Activated T-cell treated with anti-CD3 and anti-CD28 coated beads, Interleukin-2, amount 50 U/mL, for 72 hours (primary cell): ENCODE measurements at places on chromosomes 16 and 17.

- H3K4me1 ChIP-seq = peaks cover 18% of the 10 kb centered on the region
- H3K27me3 ChIP-seq = no peaks in the 10 kb centered on the region
- H3K27ac ChIP-seq = no peak overlapping the region
- peaks cover 6% of the 10 kb centered on the region for H3K36me3 ChIP-seq
Observed at GRCh38 chr16:58118801-58119508, 10.2 kb downstream of the CFAP20 start.

- H3K4me1 ChIP-seq = peaks cover 46% of the 10 kb centered on the region
- no peaks in the 10 kb centered on the region for H3K27me3 ChIP-seq
- DNase-seq = no peak
- peak overlapping the region; percentile 97 for H3K4me3 ChIP-seq
- H3K36me3 ChIP-seq = peaks cover 32% of the 10 kb centered on the region
- peak overlapping the region; percentile 84 for H3K27ac ChIP-seq
Observed at GRCh38 chr16:1961651-1962067, 2.3 kb downstream of the NDUFB10 start.

- no peak for DNase-seq
- no peak overlapping the region for H3K27ac ChIP-seq
- no peaks in the 10 kb centered on the region for H3K36me3 ChIP-seq
- H3K4me1 ChIP-seq = no peaks in the 10 kb centered on the region
Observed at GRCh38 chr17:35998018-35998545, 3.3 kb downstream of the CCL15 start.

DNA sequence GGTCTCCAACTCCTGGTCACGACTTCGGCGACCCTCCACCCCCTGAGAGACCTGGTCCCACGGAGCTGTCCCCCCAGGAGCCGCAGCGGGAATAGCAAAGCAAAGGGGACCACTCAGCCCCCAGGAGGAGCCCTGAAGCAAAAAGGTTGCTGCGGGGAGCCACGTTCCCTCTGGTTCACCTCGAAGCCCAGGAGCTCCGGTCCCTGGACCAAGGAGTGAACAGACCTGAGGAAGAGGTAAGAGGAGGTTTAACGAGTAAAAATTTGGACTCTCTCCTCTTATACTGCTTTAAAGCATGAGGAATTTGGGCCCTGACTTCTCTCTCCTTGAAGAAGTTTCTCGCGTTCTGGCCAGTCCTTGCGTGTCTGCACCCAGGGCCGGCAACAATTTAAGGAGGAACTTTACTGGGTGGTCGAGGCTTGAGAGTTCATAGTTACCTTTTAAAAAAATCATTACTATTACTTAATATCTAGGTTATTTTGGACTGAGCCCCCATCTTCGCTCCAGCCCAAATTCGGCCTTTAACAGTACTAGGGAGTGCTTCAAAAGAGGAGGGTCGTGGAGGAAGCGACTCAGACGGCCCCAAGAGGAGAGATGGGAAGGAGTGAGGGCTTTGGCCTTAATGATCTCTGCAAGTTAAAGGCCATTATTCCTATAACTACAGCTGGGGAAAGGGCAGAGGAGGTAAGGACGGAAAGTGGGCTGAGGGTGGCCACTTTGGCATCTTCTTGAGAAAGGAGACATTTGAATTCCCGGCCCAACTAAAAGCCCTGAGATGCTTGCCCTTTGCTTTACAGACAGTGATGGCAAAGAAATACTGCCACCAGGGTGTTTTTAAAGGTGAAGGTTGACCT lies 16.9 kb upstream of the HOXB9 start:
- peaks cover 93% of the 10 kb centered on the region for H3K27me3 ChIP-seq
- DNase-seq = no peak
- no peak overlapping the region for H3K4me3 ChIP-seq
- no peak overlapping the region for H3K27ac ChIP-seq
- H3K36me3 ChIP-seq = no peaks in the 10 kb centered on the region
- peaks cover 37% of the 10 kb centered on the region for H3K4me1 ChIP-seq

GRCh38 chr17:8709006-8709405 lies 35.6 kb downstream of the CCDC42 start:
- H3K4me1 ChIP-seq = no peaks in the 10 kb centered on the region
- H3K4me3 ChIP-seq = no peak overlapping the region
- H3K27me3 ChIP-seq = peaks cover 28% of the 10 kb centered on the region
- H3K27ac ChIP-seq = no peak overlapping the region

- H3K4me1 ChIP-seq = peaks cover 9% of the 10 kb centered on the region
- peaks cover 7% of the 10 kb centered on the region for H3K36me3 ChIP-seq
- no peak overlapping the region for H3K4me3 ChIP-seq
- H3K27me3 ChIP-seq = no peaks in the 10 kb centered on the region
Observed at GRCh38 chr17:47928415-47928814, 13.0 kb upstream of the PNPO start.

DNA sequence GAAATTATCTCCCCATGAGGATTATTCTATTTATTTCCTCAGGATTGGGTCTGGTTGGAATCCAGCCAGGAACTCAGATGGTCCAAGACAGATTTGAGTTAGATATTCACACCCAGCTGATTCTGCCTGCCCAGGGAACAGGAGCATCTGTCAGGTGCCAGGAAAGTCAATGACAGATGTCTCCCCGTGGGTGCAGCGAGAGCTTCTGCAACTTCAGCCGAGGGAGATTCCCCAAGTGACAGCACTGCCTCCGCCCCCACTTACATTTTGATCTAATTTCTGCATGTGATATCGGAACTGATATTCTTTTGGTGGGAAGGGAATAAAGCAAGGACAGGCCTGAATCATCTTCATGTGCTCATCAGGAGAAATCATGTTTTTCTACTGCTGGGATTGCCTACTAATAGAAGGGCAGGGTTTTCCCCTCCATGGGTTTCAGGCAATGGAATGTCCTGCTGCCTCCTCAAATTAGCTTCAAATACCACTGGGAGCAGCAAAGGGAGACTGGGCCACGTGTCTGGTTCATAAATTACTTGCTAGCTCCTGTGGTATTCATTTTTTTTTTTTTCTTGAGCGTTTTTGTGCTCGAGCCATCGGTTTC lies 15.7 kb upstream of the DHX8 start:
- no peaks in the 10 kb centered on the region for H3K36me3 ChIP-seq
- H3K27ac ChIP-seq = no peak overlapping the region
- H3K4me3 ChIP-seq = no peak overlapping the region
- peaks cover 15% of the 10 kb centered on the region for H3K27me3 ChIP-seq
- DNase-seq = no peak

DNA sequence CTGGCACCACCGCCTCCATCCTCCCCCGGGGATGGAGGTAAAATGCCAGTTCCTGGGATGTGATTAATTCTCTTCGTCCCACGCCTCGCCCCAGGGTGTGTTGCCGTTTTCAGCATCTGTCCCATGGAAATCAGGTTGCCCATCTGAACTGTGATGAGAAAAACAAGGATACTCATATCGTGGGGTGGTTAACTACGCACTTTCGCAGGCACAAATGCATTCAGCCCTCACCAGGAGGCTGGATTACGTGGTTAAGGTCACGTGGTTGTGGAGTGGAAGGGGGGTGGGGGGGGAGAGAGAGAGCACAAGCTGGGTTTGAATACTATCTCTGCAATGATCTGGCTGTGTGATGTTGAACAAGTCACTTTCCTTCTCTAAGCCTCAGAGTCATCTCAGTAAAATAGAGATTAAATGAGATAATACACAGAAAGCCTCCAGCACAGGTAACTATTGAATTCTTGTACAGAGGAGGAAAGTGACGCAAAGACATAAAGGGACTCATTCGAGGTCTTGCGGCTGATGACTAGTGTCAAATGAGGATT lies 74.7 kb downstream of the BMERB1 start:
- H3K27me3 ChIP-seq = peaks cover 12% of the 10 kb centered on the region
- DNase-seq = peak; percentile 35
- H3K4me3 ChIP-seq = no peak overlapping the region
- peaks cover 28% of the 10 kb centered on the region for H3K4me1 ChIP-seq
- no peak overlapping the region for H3K27ac ChIP-seq

DNA sequence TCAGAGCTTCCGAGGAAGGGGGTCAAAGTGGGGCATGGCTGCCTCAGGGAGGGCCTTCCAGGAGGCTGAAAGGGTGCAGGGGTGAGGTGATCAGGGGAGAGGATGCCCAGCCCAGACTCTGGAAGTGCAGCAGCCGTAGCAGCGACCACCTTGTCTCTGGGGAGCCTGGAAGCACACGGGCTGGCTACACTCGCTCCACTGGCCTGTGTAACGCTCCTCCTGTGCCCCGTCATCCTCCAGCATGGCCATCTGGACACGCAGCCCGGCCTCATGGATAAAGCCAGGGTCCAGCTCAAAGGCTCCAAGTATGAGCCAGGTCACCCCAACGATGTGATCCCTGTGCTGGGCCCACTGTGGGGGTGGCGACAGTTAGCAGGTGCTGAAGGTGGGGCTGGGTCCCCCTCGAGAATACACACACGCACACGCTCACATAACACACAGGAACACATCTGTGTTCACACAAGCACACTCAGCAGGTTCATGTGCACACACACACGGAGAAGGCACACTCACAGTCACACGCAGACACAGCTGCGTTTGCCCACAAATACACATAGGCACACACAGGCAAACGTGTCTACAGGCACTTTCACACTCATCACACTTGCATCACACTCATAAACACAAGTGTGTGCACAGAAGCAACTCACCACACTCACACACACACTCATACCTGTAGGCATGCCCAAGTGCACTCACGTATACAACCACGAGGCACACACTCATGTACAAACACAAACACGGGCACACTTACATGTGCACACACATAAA lies 19.3 kb downstream of the POLR3K start:
- no peak for DNase-seq
- H3K36me3 ChIP-seq = no peaks in the 10 kb centered on the region
- peaks cover 6% of the 10 kb centered on the region for H3K4me1 ChIP-seq
- H3K27me3 ChIP-seq = no peaks in the 10 kb centered on the region

DNA sequence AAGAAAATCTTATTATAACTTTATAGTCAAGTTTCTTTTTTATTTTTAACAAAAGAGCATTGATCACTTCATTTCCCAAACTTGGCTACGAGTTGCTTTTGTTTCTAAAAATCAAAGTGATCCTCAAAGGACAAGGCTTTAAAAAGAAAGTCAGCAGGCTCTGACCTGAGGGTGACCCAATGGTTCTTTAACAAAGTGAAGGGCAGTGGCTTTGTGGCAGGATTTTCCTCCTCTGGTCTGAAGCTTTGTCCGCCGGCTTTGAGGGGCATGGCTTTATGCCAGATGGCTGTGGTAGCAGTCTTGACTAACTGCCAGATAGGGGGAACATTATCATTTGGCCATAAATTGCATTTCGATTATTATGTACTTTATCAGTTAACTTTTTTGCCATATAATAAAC lies 28.5 kb downstream of the IQCK start:
- H3K27me3 ChIP-seq = no peaks in the 10 kb centered on the region
- no peak overlapping the region for H3K27ac ChIP-seq
- H3K36me3 ChIP-seq = no peaks in the 10 kb centered on the region
- no peak for DNase-seq
- no peaks in the 10 kb centered on the region for H3K4me1 ChIP-seq
- no peak overlapping the region for H3K4me3 ChIP-seq

DNA sequence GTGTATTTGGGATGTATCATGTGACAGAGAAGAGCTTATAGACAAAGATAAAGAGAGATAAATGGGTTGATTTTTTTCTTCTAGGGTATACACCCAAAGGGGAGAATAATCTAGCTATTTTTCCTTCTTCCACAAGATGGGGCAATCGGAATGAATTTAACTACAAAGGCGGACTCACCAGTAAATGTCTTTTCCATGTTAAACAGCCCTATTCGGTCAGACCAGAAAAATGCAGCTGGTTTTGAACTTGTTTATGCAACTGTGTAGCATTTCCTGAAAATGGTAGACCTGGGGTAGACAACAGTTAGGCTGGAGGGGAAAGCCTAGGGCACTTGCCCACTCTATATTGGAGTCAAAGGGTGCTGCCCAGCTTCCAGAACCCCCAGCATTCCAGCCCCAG lies 477.1 kb downstream of the TOX3 start:
- no peak overlapping the region for H3K4me3 ChIP-seq
- H3K4me1 ChIP-seq = no peaks in the 10 kb centered on the region
- no peaks in the 10 kb centered on the region for H3K27me3 ChIP-seq

- H3K4me3 ChIP-seq = no peak overlapping the region
- H3K4me1 ChIP-seq = no peaks in the 10 kb centered on the region
- DNase-seq = no peak
- H3K27ac ChIP-seq = no peak overlapping the region
Observed at GRCh38 chr16:80166082-80166481, 374.7 kb upstream of the DYNLRB2 start.

DNA sequence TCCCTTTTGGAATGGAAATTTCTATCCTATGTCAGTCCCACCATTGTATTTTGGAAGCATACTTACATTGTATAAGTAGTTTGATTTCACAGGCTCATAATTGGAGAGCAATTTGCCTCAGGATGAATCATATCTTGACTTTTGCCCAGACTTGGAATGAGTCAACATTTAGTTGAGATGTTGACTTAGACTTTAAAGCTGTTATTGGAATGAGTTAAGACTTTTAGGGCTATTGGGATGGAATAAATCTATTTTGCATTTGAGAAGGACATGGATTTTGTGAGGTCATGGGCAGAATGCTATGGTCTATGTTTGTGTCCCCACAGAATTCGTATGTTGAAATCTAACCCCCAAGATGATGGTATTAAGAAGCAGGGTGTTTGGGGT lies 12.2 kb upstream of the ZNF594 start:
- H3K36me3 ChIP-seq = peaks cover 6% of the 10 kb centered on the region
- H3K4me1 ChIP-seq = peaks cover 9% of the 10 kb centered on the region
- DNase-seq = no peak

- no peaks in the 10 kb centered on the region for H3K4me1 ChIP-seq
- no peak for DNase-seq
- H3K27ac ChIP-seq = no peak overlapping the region
- H3K4me3 ChIP-seq = no peak overlapping the region
Observed at GRCh38 chr16:86052115-86052670, 153.2 kb downstream of the IRF8 start.

DNA sequence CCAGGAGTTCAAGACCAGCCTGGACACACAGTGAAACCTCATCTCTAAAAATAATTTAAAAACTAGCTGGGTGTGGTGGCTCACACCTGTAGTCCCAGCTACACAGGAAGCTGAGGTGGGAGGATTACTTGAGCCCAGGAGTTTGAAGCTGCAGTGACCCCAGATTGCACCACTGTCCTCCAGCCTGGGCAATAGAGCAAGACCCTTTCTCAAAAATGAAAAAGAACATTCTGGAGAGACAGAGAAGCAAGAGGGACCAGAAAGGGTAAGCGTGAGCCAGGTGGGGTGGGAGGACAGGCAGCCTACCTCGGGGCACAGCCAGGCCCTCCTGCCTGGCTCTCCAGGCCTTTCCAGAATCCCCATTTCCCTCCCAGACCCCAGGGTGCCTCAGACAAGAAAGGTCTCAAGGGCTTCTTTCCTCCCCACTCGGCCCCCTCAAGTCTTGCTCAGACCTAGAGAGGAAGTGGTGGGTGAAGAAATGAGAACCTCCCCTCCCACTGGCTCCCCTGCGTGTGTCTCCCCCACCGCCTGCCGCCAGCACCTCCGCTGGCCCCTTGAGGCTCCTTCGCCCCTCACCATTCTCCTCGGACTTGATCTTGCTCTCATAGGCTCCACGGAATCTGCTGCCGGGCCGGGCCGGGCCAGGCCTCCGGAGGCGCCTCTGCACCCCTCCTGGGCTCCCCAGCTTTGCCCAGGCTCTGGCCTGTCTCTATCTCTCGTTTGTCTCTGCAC lies 503 bp downstream of the C16orf54 start:
- H3K4me1 ChIP-seq = peaks cover 63% of the 10 kb centered on the region
- peaks cover 12% of the 10 kb centered on the region for H3K36me3 ChIP-seq
- no peaks in the 10 kb centered on the region for H3K27me3 ChIP-seq
- H3K27ac ChIP-seq = peak overlapping the region; percentile 98

GRCh38 chr17:71111460-71111859 lies 942.1 kb downstream of the KCNJ2 start:
- no peaks in the 10 kb centered on the region for H3K4me1 ChIP-seq
- H3K27me3 ChIP-seq = no peaks in the 10 kb centered on the region
- DNase-seq = no peak
- no peak overlapping the region for H3K27ac ChIP-seq
